ENCODE measurements at places on chromosomes 4 and X. TPM values are rescaled to one million over a fixed set of nuclear protein-coding genes. Genes with fewer than 3 reads are reported as not detected.

DNA sequence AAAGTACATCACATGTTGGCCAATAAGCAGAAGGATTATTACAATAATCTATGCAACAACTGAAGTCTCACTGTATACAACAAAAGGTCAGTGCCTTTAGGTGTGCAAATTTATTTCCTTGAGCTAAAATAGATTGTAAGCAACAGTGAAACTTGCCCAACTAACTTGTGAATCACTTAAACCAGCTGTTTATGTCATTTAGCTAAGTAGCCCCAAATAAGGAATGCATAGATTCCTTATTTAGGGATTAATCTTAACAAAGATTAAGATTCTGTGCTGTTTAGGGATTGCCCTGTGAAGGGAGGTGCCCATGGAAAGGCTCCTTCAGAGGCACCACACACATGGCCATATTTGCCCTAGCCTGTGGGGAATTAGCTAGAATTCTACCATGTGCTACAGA is 168.6 kb downstream of the MAML3 start:
- no peaks in the 10 kb centered on the region for H3K36me3 ChIP-seq
- no peak overlapping the region for H3K4me3 ChIP-seq
- DNase-seq = no peak
- H3K27ac ChIP-seq = peak overlapping the region; percentile 13
- H3K4me1 ChIP-seq = peaks cover 64% of the 10 kb centered on the region

DNA sequence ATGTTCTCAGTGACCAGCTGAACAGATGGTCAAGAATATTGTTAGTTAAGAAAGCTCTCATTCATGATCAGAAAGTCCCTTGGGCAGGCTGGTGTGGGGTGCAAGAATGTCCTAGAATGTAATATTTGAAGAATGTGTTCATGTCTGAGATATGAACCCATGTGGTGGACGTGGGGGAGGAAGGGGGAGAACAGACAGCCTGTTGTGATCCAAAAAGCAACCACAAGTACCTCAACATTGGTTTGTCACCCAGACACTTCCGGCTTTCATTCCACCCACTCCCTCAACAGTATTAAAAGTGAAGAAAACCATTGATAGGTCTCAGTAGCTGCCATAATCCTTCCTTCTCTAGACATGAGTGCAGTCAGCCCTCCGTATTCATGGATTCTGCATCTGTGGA is 82.2 kb downstream of the MAML3 start:
- H3K4me1 ChIP-seq = peaks cover 25% of the 10 kb centered on the region
- no peaks in the 10 kb centered on the region for H3K27me3 ChIP-seq
- no peak overlapping the region for H3K4me3 ChIP-seq
- no peak overlapping the region for H3K27ac ChIP-seq
- no peaks in the 10 kb centered on the region for H3K36me3 ChIP-seq
- DNase-seq = no peak

- no peak for DNase-seq
- no peaks in the 10 kb centered on the region for H3K4me1 ChIP-seq
- H3K4me3 ChIP-seq = no peak overlapping the region
- no peaks in the 10 kb centered on the region for H3K36me3 ChIP-seq
Measured at GRCh38 chr4:127309369-127310102, 323.2 kb upstream of the INTU start.

DNA sequence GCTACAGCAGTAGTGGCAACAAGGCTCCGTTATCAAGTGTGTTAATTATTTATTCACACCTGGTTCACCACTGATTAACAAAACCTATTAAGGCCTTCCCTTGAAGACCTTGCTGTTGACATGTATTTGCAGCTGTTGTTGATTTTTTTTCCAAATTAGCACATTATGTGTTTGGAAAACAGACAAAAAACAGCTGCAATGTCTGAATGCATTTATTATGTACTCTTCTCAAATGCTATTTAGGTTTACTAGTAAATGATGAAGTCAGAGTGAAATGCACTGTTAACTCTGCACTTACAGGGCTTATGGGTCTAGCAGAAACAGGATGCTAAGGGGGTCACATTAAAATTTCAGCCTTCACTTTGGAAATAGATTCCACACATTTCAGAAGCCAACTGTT is 99.5 kb upstream of the PCDH7 start:
- DNase-seq = no peak
- no peaks in the 10 kb centered on the region for H3K4me1 ChIP-seq
- no peak overlapping the region for H3K27ac ChIP-seq
- H3K27me3 ChIP-seq = no peaks in the 10 kb centered on the region
- H3K36me3 ChIP-seq = no peaks in the 10 kb centered on the region

Gene BBS12
- total RNA-seq = 3.0 TPM

Measured in thoracic aorta (tissue), 2 donors.